ENCODE measurements at places on chromosomes 7 and 10.

- no peak for DNase-seq
Measured at GRCh38 chr10:1544929-1545328, 192.4 kb downstream of the ADARB2 start.

DNA sequence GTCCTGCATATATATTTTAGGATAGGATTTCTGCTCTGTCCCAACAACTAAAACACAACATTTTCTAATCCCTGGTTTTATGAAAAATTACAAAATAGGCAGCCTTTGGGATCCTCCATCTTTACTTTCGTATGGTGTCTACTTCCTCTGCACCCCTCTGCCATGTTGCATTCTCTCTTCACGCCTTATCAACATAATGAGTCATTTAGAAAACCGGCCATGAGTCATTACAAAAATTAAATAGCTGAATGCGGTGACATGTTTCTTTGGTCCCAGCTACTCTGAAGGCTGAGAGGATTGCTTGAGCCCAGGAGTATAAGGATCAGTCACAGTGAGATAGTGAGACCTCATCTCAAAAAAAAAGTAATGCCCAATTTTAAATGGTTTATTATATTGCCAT lies 148.1 kb upstream of the CELF2 start:
- no peak for DNase-seq

DNA sequence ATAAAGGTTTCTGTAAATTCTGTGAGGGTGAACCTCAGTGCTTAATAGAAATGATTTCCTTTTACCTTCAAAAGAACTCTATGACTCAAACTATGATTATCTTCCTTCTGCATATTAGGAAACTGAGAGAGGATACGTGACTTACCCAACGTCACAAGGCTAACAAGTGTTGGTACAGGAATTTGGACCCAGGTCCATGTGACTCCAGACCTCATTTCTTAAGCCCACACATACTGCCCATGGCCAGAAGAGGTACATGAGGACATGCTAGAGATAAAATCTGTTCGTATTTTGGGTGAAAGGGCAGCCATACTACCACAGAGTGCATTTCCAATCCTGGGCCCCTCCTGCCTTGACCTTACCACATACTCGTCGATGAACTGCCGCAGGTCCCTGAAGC lies 61.5 kb upstream of the TM9SF3 start:
- DNase-seq, result no peak

DNA sequence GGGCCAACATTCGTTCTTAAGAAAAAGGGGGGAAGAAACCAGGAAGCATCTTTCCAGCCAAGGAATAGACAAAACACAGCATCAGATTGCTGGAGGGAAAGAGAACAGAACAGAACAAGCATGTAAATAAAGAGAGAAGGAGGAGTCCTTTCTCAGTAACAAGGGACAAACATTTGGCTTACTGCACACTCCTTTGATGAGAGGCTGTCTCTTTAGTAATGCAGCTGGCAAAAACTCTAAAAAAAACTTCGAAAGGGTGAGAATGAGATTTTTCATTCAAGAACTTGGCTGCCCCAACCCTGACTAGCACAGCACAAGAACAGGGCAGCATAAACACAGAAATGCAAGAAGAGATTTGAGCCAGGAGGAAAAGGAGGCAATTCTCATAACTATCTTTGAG lies 38.9 kb upstream of the IL6 start:
- no peak for DNase-seq

- DNase-seq, result no peak
Measured at GRCh38 chr7:44761207-44762161, 12.8 kb downstream of the ZMIZ2 start.

GRCh38 chr7:129170441-129171021 lies 17.9 kb upstream of the SMO start:
- DNase-seq, result no peak

GRCh38 chr7:2567679-2568278 lies 9.0 kb downstream of the IQCE start:
- no peak for DNase-seq

GRCh38 chr7:128053023-128053422 lies 21.8 kb upstream of the LRRC4 start:
- peak; percentile 95 for DNase-seq

GRCh38 chr7:106793015-106793975 lies 71.8 kb upstream of the PIK3CG start:
- DNase-seq, result no peak

DNA sequence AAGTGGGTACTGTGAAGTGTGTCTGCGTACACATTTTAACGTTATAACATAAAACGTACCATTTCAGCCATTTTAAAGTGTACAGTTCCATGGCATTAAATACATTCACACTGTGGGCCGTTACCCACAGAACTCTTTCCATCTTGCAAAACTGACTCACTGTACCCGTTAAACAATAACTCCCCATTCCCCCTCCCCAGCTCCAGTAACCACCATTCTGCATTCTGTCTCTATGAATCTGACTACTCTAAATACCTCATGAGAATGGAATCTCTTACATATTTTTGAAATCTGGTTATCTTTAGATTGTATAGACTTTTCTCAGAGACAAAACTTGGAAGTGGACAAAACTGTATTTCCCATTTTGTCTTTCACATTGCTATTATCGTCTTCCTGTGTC lies 9.3 kb downstream of the ARL3 start:
- no peak for DNase-seq

GRCh38 chr7:29247224-29247962 lies 52.8 kb downstream of the CHN2 start:
- DNase-seq, result no peak

DNA sequence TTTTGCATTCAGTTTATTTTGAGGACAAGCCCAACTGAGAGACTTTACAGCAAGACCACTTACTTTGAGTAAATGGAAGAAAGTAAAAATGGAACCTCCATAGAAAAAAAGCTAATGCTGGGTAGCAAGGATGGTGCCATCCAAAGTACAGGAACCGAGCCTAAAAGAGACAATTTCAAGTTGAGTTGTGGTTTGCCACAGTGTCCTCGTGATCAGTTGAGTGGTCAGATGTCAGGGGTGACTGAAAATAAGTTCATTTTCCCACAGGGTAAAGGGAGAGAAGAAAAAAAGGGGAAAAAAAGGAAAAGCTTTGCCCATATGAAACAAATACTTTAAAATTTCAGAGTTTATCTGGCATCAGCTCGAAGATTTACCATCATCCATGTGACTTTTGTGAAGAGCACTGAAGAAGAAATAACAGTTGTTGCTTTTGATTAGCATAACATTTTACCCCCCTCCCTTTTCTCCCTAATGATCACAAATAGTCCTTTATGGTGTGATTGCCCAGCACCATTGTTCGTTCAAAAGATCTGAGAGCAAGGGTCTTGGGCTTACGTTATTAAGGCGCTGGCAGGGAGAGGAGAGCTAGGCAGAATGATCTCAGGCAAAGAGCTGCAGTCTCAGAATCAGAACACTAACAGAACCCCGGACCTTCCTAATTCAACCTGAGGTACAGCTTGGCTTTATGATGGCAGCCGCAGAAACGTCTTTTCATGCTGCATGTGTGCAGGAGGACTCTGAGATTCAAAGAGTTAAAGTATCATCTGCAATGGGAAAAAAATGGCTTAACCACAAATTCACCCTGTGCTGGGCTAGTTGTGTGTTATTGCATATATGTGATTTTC lies 338.1 kb downstream of the RNLS start:
- no peak for DNase-seq

- DNase-seq, result no peak
Measured at GRCh38 chr7:37901236-37901827, 15.3 kb downstream of the SFRP4 start.

- no peak for DNase-seq
Measured at GRCh38 chr10:6607182-6607581, 27.1 kb upstream of the PRKCQ start.

GRCh38 chr7:143048827-143049226 lies 3.3 kb upstream of the OR6V1 start:
- no peak for DNase-seq

DNA sequence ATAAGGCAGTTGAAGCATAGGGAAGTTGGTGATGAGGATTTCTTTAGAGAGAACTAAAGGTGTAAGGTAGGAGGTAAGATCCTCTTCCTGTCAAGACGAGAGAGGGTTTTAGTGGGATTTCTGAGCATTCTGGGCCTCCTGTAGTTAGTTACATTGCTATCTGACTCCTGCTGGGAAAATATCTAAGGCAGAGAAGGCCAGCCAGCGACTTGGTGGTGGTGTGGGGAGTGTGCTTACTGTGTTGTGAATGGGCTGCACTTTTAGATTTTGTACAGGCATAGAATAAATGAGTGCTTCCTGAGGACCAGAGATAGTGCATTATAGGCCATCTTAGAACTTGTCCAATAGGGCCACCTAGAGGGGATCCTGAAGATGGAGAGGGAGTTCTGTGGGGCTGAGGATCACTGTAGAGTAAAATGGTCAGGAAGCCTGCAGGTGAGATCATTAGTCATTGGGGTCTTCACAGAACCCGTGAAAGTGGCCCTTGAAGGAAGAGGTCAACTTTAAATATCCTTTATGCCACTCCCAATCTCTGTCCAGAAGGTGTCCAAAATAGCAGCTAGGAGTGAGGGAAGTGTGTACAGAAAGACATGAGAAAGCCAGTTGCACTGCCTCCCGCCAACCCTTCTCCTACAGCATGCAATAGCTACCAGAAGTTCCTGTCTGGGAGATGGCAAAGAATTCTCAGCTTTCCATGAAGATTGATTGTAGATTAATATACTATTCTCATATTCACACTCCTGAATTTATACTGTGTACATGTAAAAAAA lies 266.6 kb downstream of the POLR1F start:
- no peak for DNase-seq

DNA sequence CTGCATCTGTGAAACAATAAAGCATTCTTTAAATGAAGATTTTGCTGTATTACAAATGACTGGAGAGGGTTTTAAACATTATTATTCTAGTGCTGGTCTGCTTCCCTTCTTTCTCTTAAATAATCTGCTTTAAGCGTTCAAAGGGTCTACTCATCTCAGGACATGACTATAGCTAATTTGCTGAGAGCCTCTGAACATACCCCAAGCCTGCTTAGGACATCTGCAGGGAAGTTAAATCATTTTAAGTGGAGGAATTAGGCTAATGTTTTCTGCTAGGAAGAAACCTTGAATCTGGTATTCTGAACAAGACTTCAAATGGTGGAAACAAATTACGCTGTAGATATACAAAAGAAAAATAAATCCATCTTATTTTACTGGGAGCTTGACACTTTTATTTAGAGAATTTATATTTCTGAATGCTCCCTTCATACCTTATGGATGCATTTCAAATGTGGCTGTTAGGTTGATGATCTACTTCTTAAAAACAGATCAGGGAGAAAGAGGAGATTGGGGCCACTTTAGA lies 124.4 kb upstream of the ITGB1 start:
- no peak for DNase-seq

Data from DMS79 (cell line).